ENCODE measurements at places on chromosomes 3 and 15.

- no peak for DNase-seq
These were observed 125.9 kb upstream of the SMAD3 start for GRCh38 chr15:66939451-66940023.

DNA sequence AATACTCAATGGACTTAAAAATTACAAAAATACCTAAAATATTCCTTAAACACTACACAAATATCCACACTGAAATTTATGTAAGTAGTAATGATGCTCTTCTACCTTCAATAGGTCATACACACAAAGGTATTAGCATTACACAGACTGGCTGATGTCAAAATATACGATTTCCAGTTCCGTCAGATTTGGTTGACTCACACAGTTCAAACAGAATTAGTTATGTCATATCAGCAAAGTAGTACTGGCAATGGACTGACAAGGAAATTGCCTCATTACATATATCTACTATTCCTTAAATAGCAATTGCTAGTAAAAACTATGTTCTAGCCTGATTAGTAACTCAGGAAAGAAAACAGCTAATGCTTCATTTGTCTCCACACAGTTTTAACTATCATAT is 70.8 kb downstream of the ADAM10 start:
- DNase-seq: peak; percentile 13

- DNase-seq: no peak
These were observed 12.4 kb downstream of the VIPR1 start for GRCh38 chr3:42514876-42515275.

DNA sequence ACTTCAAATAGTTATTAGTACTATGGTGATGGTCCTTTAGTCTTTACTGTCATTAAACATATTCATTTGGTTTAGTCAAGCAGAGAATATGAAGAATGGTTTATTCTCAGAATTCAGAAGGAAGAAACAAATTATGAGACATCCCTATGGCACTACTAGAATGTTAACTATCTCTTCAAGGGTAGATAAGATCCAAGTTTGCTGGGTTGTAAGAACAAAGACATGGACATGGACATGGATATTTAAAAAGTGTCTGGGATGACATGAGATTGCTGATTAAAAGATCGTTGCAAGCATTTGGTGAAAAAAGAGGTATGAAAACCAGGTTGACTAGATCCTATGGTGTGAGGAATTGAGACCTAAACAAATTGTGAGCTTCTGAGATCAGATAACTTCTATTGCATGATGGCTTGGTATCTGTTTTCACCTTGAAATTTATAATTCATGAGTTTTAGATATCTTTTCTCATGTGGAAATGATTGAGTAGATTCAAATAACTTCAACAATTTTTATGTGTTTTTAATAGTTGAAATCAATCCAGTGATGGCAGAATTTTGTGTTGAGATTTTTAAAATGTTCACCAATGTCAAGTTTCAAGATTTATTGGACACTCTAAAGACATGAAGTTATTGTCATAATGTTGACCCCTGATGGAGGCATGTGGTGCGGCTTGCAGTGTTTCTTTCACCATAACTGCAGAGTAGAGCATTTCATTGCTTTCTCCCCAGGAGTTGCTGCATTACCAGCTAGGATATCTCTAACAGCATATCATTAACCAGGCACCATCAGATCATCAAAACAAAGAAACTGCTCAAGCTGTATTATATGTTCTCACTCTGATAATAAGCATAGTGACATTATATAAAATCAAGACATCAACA is 72.6 kb downstream of the NAALADL2 start:
- no peak for DNase-seq
